Activated CD8-positive, alpha-beta memory T cell treated with anti-CD3 and anti-CD28 coated beads for 24 hours (primary cell): ENCODE measurements at places on chromosomes 2 and 18.

DNA sequence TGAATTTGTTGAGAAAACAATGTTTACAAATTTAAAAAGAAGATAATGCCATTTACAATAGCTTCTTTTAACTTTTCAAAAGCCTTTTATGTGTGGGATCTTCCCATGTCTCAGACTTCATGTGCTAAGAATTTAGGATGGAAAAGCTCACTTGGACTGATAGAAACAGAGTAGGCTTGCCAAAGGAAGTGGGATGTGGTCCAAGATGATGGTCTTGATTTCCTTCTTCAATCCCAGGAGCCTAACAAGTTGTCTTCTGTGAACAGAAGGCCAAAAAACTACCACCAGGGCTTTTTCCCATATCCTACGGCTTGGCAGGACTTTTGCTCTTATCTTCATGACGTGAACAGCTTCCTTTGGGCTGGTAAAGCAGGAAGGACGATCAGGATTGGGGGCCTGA, 9.5 kb downstream of the CXCR4 start:
- DNase-seq, result no peak

DNA sequence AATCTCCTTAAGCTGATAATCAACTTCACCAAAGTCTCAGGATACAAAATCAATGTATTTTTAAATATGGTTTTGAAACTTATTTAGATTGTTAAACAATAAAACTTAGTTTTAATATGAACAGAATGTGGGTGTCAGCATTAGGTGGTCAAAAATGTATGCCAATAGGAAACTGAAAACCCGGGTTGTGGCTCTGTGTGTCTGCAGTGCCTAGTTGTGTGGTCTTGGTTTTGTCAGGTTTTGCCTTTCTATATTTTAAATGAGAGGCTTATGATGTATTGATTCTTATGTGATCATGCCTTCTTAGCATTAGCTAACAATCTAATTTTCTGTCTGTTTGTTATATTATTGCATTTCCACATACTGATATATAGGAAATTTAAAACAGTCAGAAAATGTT, 227.8 kb downstream of the ZNF407 start:
- no peak for DNase-seq

GRCh38 chr2:177604271-177605065, 211.9 kb downstream of the AGPS start:
- DNase-seq, result no peak

DNA sequence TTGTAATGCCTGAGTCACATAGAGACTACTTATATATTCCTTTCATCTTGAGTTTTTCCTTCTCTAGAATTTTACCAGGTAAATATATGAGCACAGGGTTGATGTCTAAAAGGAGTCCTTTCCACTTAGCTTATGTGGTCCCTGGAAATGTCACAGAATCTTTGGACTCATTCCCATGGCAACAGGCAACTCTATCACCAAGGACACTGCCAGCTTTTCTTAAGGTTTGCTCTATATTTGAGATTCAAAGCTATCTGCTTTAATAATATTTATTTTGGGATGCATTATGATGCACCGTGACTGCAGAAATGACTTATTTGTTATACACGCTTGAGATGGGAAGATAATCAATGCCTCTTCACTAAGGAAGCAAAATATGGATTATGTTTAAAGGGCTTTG, 363.0 kb downstream of the PLCL1 start:
- no peak for DNase-seq

GRCh38 chr18:44955825-44956224, 275.1 kb downstream of the SETBP1 start:
- DNase-seq, result no peak

- DNase-seq, result no peak
Measured at GRCh38 chr2:113276761-113277425, 1.8 kb downstream of the PAX8 start.

GRCh38 chr2:133452146-133452545, 116.1 kb downstream of the NCKAP5 start:
- DNase-seq, result no peak

DNA sequence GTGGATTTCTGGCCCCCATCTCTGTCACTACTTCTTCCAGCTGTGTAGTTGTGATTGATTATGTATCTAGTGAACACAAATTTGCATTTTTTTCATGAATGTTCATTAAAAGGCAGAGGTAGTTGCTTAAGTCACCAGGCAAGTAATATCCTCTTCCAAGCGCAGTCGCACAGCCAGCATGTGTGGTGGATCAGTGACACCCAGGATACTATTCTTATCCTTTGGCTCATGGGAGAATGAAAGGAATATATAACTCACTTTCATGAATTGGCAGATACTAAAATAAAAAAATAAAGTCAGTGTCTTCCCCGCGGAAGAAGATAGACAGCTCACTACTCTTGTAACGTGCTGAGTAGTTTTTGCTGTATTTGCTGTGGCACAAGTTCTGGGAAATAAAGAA, 387.8 kb downstream of the CDH7 start:
- DNase-seq, result no peak

GRCh38 chr18:55084550-55084949, 125.3 kb upstream of the CCDC68 start:
- DNase-seq, result no peak

- no peak for DNase-seq
Measured at GRCh38 chr2:61410185-61410584, 60.7 kb downstream of the USP34 start.

DNA sequence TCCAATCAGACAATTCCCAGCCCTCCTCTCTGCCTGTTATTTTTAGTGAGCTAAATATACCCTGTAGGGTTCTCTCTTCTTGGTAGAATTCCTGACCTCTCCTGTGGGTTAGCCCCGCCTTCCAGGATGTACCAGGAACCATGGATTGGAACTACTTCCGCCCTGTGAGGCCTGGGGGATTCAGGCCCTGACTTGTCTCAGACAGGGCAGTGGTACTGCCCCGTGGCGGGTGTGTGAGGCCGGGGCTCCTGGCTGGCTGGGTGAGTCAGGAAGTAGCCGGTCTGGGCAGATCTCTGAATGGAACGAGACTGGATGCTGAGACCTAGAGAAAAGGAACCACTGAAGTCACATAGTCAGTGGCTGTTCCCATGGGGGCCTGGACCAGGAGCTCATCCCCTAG, 50.5 kb downstream of the DYSF start:
- no peak for DNase-seq

- no peak for DNase-seq
Measured at GRCh38 chr2:163878718-163879117, 142.9 kb upstream of the FIGN start.

DNA sequence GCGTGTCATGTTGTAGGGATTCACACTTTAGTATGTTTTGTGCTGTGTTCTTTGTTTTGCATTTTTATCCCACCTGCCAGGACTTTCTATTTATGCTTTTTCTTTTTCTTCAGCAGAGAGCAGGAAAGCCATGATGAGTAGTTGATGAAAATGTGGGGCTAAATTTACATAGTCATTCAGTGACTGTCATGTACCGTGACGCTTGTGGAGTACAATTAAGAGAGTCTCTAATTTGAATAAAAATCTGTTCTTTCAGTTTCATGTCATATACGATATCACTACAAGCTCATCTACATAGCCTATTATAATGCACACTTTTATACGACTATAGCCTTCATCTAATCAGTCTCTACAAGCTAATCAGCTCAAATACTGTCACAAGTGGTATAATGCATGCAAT, 112.7 kb upstream of the SPATS2L start:
- no peak for DNase-seq

DNA sequence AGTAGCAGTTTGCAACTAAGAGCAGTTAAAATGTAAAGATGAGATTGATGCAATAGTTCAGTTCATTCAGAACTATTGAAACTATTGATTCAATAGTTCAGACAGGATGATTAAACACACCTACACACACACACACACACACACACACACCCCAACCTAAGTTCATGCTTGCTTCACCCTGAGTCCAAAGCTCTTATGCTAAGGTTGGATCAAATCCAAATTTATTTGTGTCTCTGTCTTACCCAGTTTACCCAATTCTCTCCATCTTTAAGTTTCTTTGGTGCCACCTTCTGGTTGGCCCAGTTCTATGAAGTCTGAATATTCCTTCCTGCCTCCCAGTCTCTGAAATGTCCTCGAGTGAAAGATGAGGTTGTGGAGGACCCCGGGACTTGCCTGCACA, 5.1 kb downstream of the SERPINB8 start:
- no peak for DNase-seq

DNA sequence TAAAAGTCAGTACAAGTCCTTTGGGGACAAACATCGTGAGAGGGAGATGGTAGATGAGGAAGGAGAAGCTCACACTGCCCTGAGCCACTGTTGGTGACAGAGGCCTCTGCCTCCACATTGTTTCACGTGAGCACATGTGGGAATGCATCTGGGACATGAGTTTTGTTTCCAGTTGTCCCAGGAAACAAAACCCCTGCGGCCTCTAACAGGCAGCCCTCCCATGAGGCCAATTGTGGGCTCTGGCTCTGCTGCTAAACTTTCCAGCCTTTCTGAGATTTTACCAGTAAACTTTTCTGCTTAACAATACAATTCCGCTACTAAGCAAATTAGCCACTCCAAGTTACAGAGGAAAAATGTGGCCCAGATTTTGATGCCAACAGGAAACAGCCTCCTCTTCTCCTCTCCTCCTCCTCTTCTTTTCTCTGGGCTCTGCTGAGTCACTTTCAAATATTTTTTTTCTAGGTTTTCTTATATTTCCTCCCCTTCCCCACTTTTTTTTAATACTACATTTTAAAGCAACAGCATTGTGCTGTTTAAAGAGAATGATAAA, 23.4 kb upstream of the LRRC30 start:
- DNase-seq, result no peak
